ENCODE measurements at places on chromosomes 6 and 20.

DNA sequence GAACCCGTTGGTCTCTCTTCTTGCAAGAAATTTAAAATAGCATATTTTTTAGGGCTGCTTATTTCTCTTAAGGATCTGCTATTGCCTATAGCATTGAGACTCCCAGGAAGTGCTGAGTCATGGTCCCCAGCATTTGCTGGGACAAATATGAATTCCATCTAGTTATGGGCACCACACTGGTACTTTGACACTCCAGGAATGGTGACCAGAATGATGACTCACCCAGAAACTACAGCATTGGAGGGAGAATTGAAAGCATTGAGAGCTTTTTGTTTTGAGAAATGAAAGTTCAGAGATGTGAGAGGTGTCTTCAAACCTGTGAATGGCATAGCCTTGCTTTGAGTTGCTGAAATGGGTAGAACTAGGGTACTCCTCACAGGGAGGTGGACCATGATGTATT lies 699.7 kb downstream of the DHX35 start:
- no peak for DNase-seq

GRCh38 chr20:58636983-58637421 lies 14.1 kb upstream of the STX16 start:
- DNase-seq, result no peak

DNA sequence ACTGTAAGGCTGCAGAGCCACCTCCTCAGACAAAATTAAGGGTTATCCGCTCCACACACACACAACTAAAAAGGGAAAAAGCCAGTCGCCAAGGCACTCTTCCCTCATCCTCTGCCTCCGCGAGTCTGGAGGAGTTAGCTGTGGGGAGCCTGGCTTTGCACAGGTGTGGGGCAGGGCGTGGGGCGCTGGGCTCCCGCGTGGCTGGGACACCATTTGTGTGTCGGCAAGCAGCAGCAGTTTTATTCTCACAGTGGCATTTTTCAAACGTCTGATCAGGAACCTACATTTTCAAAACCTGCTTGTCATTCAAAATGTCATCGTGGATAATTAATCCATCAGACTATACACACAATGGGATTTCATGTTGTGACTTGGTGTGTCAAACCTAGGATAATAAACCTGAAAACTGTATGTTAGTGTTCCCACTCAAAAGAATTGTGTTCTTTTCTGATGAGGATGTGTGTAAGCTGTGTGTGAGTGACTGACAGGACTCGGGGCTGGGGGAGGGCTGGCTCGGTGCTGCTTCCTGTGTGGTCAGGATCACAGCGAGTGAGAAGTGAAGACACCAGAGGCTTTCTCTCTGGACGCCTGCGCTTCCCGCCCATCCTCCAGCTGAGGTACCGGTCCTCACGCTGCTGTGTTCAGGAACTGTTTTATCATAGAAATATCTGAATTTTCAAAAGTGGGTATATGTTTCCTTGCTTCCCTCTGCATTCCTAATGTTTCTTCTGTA lies 83.1 kb downstream of the IRF4 start:
- DNase-seq, result no peak

DNA sequence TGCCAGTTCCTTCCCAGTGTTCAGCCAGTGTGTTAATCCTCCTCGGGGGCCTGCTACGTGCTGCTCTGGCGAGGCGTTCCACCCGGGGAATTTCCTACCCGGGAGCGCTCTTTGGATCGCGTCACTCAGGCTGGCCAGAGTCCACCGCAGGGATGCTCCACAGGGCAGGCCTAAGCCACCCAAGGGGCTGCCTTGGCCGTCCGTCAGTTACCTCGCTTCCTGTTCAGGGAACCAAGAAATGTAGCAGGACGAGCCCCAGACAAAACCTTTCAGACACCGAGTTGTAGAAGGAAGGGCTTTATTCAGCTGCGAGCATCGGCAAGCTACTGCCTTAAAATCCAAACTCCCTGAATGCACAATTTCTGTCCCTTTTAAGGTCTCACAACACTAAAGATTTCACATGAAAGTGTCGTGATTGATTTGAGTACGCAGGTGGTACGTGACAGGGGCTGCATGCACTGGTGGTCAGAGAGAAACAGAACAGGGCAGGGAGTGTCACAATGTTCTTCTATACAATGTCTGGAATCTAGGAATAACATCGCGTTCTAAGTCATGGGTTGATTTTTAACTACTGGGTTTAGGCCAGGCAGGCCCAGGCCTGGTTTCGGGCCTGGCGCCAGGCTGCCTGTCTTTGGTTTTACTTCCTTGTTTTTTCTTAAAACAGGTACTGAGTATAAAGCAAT lies 15.7 kb upstream of the POU5F1 start:
- no peak for DNase-seq

- DNase-seq, result no peak
Measured at GRCh38 chr6:155493026-155493693, 37.5 kb upstream of the NOX3 start.

DNA sequence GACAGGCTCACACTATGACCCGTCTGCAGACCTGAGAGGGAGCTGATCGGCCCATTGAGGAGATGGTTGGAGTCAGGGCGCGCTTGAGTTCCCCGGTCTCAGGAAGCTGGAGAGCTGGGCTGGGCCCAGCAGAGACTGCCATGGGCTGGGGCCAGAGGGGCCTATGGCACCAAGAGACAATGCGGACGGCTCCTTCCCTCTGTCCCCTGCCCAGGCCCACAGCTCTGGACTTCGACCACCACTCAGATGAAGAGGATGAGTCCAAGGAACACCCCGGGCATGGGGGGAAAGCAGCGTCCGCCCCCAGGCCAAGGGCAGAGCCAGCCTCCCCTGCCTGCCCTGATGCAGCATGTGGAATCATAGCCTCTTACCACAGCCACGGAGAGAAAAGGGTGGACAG lies 40.2 kb upstream of the PHACTR3 start:
- no peak for DNase-seq

DNA sequence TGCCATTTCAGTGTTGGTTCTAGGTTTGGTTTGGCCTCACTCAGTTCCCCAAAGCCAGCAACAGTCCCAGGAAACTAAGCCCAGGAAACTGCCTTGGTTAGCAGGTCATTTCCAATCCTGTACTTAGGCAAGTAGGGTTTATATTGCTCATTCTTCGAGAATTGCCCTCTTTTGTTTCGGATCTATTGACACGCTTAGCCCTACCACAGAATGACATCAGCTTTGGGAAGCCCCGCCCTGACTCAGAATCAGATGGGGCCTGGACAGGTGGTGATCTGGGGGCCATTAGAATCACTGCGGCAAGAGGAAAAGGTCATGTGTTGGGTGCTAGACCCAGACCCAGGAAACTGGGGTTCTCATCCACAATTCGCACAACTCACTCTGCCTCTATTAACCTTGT lies 578.2 kb downstream of the QKI start:
- no peak for DNase-seq

DNA sequence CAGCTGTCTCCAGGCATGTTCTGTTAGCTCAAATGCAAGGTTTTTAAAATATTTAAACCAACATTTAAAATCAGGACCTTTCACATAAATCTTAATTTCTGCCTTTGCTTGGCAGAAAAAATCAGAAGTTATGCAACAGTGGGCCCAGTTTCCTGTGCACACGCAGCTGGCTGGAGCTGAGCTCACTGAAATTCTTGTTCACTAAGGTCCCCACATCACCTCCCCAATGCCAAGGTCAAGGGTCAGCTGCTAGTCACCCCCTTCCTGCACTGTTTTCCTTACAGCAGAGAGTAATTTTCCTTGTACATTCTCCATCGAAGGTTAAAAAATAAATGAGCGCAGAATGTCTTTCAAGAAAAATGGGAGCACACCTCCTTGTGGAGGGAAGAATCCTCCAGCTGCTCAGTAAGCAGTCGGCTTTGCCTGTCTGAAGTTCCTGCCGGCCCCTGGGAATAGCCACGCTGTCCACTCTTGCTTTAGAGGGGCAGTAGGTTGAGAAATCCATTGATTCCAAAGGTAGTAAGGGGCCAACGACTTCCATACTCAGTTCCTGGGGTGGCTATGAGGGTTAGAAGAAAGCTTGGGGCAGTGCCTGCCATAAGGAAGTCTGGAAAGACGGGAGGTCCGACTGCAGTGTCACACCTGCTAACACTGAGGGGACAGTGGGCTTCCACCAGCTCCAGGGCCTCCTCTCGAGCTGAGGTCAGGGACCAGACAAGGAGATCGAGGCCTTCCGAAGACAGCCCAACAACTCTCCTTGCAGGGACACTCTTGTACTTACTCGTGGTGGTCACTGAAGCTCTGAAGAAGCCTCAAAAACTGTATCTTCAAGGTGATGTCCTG lies 56.8 kb downstream of the MYH7B start:
- DNase-seq, result no peak

DNA sequence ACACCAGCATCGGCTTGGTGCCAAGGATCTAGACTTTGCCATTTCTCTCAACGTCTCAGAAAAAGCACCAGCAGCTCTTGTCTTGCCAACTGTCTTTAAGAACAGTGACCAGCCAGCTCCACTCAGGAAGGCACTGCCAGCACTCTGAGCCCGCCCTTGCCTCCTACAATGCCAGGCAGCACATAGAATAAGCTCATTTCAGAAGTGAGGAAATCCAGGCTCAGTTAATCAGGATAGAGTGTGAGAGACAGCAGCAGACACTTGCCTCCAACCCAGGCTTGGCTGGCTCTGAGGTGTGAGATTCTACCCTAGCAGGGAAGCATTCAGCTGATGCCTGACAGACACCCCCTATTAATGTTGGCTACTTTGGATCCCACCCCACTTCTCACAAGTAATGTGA lies 4.3 kb upstream of the SYNDIG1 start:
- no peak for DNase-seq

DNA sequence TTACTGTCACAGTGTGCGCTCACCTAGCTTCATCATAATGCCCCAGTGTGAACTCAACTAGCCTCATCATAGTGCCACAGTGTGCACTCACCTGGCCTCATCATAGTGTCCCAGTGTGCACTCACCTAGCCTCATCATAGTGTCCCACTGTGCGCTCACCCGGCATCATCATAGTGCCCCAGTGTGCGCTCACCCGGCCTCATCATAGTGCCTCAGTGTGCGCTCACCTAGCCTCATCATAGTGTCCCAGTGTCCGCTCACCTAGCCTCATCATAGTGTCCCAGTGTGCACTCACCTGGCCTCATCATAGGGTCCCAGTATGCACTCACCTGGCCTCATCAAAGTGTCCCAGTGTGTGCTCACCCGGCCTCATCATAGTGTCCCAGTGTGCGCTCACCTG lies 10.6 kb downstream of the TMEM242 start:
- no peak for DNase-seq

- no peak for DNase-seq
Measured at GRCh38 chr20:45318386-45318939, 10.4 kb upstream of the MATN4 start.

GRCh38 chr6:56516003-56516402 lies 126.7 kb downstream of the DST start:
- no peak for DNase-seq

DNA sequence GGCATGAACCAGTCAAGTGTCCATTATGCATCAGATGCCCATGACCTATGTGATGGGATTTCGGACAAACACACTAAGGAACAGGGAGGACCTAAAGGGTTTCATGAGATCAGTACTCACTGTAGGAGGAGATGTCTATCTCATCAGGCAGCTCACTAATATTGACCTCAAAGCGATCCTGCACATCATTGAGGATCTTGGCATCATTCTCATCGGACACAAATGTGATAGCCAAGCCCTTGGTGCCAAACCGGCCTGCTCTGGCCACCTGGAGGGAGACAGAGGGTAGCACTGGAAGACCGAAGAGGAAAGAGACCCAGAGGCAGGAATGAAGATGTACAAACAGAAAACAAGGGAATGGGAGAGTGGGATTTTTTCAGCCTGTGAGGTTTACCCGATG lies 1.9 kb downstream of the MCCD1 start:
- no peak for DNase-seq

GRCh38 chr20:655726-656624 lies 3.0 kb upstream of the SRXN1 start:
- no peak for DNase-seq

GRCh38 chr6:126127659-126128058 lies 141.3 kb downstream of the TRMT11 start:
- DNase-seq, result no peak

GRCh38 chr6:8174571-8174970 lies 72.2 kb upstream of the EEF1E1 start:
- no peak for DNase-seq

- DNase-seq, result no peak
Measured at GRCh38 chr20:46779831-46780230, 70.4 kb downstream of the SLC2A10 start.

- DNase-seq, result no peak
Measured at GRCh38 chr20:45105317-45105716, 4.4 kb upstream of the KCNS1 start.

- no peak for DNase-seq
Measured at GRCh38 chr6:44386364-44386928, 1.1 kb upstream of the CDC5L start.

Data from HAP-1 (cell line).